ENCODE measurements at places on chromosomes 1 and 21.

DNA sequence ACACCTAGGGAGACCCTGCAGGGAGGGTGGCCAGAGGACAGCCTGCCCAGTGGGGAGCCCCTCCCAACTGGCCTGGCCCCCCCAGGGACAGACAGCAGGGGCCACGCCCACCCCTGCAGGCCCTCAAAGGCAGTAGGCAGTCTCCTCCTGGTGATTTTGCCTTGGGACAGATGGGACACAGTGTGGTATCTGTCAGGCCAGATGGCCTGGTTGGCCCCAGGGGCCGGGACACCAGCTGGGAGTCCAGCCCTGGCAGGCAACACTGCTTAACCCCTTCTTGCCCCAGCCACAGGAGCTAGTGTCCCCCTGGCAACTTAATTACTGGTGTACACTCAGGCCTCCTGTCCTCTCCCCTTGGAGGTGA is 17.8 kb downstream of the IFFO2 start:
- DNase-seq: no peak

GRCh38 chr1:44250068-44250781 is 37.0 kb downstream of the DMAP1 start:
- DNase-seq: no peak

GRCh38 chr1:199297174-199297573 is 658.3 kb downstream of the PTPRC start:
- DNase-seq: no peak

- no peak for DNase-seq
Observed at GRCh38 chr1:94411237-94411636, 7.0 kb upstream of the ABCD3 start.

DNA sequence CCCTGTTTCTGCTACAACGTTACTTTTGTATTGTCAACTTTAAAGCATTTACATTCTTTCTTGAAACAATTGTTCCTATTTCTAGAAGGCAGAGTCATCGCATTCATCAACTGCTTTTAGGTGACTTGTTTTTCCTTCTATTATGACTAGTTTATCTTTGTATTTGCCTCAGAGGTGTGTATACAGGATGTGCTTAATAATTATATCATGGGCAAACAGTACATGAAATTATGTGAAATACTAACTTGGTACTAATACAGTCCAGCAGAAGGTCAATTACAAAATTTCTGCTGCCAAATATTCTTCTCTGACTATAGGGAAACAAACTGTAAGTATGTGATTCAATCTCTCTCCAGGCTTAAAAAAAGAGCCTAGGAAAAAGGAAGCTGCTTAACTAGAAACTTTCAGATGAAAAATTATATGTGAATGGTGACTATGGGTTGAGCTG is 101.6 kb downstream of the C4BPA start:
- DNase-seq: no peak

GRCh38 chr1:66476774-66477173 is 57.2 kb upstream of the SGIP1 start:
- no peak for DNase-seq
